ENCODE measurements at places on chromosomes 4 and X. TPM values are rescaled to one million over a fixed set of nuclear protein-coding genes. Genes with fewer than 3 reads are reported as not detected.

Gene GABRA4
- polyA plus RNA-seq = 0.04 TPM

Gene SRPX2
- polyA plus RNA-seq = 10.8 TPM

DNA sequence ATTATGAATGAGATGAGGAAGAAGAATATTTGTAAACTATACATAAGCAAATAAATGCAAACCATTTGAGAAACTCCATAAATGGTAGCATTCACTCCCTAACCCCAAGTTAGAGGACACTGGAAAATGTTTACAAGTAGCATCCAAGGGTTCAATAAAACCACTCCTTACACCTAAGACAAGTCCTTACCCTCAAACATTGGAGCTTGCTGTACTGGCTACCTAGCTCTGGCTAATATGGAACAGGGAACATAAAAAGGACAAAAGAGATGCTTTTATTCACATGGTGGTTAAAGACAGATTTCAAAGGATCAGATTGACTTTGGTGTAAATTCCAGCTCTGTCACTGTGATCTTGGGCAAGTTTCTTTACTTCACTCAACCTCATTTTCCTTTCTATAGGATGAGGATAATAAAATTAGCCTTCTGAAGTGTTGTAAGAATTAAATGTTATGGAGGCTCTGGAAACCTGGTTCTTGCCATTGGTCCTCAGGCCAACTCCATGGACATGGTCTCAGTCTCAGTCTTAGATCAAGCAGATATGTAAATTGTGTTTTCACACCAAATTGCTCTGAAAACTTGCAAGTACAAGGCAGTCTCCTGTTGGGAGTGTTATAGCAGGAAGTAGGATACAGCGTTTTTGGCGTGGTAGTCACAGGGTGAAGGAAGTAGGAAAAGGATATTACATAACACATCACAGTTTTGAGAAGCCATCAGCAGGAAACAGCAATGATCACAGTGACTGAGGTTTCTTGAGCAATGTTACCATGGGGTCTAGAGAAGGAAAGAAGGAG lies 3.3 kb downstream of the CXCL1 start:
- no peak for DNase-seq

DNA sequence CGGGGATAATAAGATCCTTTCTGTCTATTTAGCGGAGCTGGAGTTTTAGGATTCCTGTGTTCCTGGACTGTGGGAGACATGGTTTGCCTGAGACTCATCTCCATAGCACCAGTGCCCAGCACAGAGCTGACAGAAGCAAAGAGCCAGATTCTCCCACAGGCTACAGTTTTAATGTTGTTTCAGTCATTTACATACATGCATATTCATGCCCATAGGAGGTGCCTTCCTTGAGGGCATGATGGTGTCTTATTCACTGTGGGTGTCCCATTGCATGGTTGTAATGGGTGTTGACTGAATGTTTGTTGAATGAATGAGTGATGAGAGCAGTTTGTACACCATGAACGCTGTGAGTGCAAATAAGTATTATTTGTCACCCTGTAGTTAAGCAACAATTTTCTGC lies 260.6 kb downstream of the EVC2 start:
- no peak for DNase-seq

- no peak for DNase-seq
Measured at GRCh38 chrX:39639871-39640270, 457.9 kb downstream of the BCOR start.

DNA sequence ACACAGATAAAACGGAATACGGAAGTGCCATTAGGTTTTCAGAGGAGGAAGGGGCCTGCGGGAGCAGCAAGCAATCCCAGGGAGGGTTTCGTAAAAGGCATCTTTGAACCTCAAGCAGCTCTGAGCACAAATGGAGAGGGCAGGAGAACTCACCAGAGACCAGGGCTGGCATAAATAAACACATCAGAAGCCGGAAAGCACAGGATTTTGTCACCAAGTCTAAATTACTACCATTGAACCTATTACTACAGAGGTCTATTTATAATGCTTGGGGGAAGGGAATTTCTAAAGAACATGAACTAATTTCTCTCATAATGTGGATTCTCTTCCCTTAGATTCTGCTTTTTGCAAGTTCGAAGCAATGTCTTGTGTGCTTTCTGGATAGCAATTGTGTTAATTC lies 39.6 kb upstream of the MBTPS2 start:
- DNase-seq = no peak

DNA sequence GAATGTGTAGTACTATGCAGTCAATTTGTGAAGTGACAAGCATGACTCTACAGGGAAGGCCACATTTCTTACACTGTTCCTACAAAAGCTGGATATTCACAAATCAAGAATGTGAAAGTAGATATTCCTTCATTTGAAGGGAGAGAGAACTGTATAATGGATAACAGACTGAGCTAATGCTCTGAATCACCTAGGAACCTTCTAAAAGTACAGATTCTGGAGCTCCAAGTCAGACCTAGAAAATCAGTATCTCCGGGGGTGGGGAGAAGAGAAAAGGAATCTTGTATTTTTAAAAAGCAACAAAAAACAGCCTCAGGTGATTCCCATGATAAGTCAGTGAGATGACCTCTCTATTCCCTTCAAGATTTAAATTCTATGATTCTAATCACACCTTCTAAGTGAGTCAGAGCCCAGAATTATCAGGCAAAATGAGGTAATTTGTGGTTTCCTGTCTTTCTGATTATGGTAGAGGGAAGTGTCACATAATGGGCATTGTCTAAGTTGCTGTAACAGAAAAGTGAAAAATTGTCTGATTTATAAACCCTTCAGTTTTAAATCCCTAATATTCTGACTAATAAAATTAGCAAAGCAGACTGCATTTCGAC lies 80.9 kb downstream of the IL21 start:
- DNase-seq = no peak

DNA sequence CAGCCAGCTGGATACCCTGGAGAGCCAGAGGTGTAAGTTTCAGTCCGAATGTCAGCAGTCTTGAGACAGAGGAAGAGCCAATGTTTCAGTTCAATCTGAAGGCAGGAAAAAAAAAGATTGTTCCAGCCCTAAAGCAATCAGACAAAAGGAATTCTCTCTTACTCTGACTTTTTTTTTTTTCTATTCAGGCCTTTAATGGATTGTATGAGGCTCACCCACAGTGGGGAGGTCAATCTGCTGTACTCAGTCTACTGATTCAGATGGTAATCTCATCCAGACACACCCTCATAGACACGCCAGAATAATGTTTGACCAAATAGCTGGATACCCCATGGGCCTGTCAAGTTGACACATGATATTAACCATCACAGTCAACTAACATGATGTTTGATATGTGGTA lies 51.9 kb downstream of the TEX13A start:
- no peak for DNase-seq

DNA sequence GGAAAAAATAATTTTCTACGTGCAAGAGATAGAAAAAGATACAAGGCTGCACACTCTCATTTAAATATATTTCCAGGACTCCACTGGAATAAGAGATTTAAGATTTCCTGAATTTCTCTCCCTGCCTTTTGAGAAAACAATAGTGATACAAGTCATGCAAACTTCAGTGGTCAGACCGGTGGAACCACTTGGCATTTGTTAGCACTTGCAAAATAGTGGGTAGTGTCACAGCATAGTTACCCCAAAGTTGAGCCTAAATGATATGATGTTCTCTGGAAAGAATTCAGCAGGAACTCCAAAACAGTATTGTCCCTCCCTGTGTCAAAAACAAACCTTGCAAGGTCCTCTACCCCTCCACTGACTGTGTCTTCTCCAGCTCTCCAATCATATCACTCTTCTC lies 102.3 kb downstream of the ANKRD50 start:
- DNase-seq = no peak
